BE2C (cell line): ENCODE measurements at places on chromosomes 5 and 9.
A peak's percentile ranks its signal among the peaks of the same experiment; 100 is the strongest.

- peak; percentile 56 for DNase-seq
Measured at GRCh38 chr5:57441557-57441956, 41.1 kb downstream of the ACTBL2 start.

DNA sequence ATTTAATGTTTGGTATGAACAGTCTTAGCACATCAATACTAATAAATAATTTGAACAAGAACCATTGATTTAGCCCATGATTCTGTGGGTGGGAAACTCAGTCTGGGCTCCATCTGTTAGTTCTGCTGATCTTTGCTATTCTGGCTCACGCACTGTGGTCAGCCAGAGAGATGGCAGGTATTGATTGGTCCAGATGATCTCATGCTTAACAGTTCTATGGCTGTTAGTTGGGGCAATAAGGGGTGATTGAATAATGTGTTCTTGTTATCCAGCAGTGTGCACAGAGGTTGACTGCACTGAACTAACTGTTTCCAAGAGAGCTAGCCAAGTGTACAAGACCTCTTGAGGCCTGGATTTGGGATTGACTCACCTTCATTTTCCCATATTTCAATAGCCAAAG, 824.3 kb downstream of the SEMA5A start:
- no peak for DNase-seq

- DNase-seq = no peak
Measured at GRCh38 chr5:144089401-144090021, 80.9 kb downstream of the YIPF5 start.

DNA sequence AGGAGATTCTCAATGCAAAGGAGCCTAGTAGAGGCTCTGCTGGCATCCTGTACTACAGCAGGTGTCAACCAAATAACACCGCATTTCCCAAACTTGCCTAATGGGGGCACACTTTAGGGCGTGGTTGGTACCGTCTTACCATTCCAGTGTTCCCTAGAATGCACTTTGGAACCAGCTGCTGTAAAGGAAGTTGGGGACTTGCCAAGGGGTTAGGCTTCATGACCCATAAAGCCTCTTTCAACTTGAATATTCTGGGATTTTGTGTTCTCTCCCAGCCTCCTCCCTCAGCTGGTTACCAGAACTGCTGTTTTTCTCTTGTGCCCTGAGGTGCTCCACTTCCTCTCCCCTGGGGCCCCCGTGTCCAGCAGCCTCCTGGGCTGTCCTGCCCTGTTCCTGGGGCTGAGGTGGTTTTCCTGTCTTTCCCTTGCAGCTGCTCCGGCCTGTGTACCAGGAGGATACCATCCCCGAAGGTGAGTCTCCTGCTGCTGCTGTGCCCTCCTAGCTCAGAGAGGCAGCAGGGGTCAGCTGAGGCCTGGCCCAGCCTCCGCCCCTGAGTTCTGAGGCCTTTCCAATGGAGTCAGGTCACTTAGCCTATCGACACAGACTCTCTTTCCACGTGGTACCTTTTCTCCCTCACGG, 44.7 kb downstream of the RGS3 start:
- DNase-seq = no peak

- DNase-seq = no peak
Measured at GRCh38 chr9:97309260-97309659, 1.8 kb downstream of the CCDC180 start.

DNA sequence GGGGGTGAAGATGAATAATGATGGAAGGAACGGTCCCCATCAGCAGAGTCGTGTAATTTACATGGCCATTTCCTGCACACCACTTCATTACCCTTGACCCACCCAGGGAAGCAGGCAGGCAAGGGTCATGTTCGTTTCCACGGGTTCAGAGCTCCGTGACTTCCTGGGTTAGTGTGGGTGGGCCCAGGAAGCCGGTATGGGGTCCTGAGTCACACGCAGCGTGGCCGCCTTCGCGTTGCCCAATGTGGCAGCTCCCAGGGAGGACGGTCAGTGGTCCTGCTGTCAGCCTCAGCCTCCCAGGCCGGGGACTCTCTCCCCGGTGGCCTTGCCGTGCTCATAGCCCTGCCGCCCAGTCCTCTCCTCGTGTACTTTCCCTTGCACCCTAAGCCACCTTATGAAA, 5.1 kb upstream of the TERT start:
- DNase-seq = no peak

GRCh38 chr5:1298067-1298551, 3.2 kb upstream of the TERT start:
- DNase-seq = no peak

- no peak for DNase-seq
Measured at GRCh38 chr5:65805089-65805488, 83.1 kb downstream of the NLN start.
